ENCODE measurements at places on chromosomes 16 and 17.

DNA sequence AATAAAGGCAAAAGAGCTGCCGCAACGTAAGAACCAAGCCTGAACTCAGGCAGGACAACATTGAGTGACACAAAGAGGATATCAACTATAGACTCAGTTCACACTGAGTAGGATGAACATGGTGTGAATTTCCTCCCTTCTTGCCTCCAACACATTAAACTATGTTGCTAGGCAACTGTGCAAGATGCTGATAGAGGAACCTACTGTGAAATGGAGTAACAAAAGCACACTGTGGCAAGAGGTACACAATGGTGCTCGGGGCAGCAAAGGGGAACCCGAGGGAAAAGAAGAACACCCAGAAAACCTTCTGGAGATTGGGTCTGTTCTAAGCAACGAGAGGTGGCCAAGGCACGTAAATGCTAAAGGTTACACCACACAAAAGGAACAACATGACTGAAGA lies 34.1 kb downstream of the GRB2 start:
- no peak for DNase-seq

GRCh38 chr16:49127103-49127502 lies 154.5 kb downstream of the CBLN1 start:
- DNase-seq: no peak

- no peak for DNase-seq
Observed at GRCh38 chr16:50323335-50324011, 45.3 kb downstream of the BRD7 start.

- DNase-seq: no peak
Observed at GRCh38 chr17:69819316-69820087, 255.5 kb upstream of the KCNJ16 start.

DNA sequence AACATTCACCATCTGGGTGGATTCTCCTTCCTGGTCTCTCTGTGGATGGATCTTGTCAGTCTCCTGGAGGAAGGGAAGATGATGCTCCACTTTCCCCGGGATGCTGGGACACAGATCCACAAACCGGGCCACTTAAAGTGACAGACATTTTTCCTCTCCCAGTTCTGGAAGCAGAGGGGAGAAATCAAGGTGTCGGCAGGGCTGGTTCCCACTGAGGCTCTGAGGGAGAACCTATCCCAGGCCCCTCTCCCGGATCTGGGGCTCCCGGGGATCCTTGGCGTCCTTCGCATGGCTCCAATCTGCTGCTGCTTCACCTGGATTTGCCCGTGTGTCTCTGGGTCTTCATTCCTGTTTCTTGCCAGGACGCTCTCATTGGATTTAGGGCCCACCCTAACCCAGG lies 263.1 kb upstream of the TNRC6C start:
- DNase-seq: no peak

DNA sequence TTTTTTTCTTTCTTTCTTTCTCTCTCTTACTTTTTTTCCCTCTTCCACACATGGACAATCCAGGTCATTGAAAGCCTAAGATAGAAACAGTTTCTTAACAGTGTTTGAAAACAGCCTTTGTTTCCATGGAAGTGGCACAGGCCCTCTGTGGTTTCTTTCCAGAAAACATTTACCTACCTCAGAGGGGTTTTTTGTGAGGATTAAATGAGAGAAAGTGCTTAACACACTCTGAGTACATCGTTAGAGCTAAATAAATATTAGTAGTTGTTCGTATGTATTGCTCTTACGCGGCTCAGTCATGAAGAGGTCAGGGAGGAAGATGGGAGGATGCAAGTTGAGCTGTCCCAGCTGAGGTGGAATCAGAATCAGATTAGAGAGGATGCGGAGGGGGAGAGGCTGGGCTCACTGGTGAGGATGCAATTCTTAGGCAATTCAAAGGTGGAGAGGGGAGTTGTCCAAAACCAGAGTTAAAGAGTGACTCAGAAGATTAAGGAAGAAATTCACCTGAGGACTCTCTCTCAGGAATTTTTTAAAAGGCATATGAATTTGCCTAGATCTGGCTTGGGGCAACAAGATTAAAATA lies 345.4 kb downstream of the PMP22 start:
- DNase-seq: no peak

GRCh38 chr17:68622423-68622822 lies 21.3 kb upstream of the FAM20A start:
- DNase-seq: no peak

DNA sequence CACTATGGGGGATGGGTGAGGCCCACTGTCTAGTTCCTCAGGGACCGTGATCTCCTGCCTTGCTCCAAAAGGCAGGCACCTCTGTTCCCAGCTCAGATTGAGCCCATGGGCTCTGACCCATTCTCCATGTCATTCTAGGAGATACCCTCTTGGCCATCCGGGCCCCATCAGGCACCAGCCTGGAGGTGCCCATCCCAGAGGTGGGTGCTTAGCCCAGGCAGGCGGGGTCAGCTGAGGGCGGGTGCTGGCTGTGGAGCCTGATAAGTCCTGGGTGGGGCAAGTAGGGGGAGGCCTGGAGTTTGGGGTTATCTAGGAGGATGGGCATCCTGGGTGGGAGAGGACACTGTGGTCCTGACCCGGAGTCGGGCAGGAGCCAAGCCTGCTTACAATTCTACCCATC lies 2.3 kb downstream of the E2F4 start:
- DNase-seq: no peak

DNA sequence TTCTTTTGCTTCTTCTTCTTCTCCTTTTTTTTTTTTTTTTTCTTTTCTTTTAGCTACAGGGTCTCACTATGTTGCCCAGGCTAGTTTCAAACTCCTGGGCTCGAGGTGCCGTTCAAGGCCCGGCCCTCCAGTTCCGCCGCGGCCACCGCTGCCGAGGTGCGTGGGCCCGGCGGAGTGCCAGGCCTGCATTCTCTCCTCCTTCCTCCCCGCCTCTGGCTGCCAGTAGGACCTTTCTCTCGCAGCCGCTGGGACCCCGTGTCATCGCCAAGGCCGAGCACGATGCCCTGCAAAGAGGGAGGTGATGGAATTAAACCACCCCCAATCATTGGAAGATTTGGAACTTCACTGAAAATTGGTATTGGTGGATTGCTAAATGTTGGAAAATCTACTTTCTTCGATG lies 195.8 kb downstream of the CDRT15L2 start:
- no peak for DNase-seq

DNA sequence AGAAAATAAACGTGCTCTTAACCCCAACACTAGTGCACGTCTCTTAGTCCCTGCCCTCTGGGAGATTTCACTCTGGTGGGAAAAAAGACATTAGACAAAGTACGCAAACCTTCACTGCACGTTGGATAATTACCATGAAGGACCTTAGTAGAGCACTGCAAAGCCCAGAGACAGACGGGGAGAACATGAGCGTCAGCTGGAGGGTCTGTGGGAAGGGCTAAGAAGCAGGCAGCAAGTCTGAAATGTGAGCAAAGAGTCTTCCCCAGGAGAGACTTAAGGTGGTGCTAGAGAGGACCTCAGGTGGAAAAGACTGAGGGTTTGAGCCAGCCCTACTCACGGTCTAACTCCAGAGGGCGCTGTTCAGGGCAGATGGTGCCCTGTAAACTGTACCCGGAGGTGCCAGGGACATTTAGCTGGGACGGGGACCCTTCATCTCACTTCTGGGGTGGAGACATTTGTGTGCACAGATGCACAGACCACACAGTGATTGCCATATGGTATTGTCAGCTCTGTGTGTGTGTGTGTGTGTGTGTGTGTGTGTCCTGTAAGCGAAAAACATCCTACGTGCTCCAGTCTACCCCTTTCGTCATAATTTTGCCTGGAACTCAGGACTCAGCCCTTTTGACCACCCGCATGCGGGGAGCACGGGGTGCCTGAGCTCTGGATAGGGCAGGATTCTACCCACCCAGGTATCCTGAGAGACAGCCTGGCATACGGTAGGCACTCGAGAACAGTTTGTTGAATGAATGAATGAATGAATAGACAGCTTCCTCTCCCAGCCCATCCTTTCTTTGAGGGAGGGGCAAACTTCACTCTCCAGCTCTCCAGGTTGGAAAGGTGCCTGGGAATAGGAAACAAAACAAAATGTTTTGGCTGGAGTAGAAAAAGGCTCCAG lies 10.1 kb upstream of the STAC2 start:
- peak; percentile 59 for DNase-seq

DNA sequence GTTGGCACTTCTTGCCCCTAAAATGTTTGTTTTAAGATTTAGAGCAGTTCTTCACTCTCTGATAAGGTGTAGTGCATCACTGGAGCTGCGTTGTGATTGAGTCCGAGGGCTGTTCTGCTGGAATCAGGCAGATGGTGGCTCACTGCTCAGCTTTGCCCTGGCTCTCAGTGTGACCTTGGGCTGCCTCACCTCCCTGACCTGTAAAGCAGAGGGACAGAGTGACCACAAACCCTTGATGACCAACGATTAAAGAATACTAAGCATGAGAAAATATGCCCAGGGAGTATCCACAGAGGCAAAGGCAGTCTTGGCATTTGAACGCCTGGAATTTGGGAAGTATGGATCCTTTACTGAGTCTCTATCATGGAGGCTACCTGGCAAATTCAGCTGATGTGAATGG lies 18.1 kb downstream of the CMIP start:
- no peak for DNase-seq

DNA sequence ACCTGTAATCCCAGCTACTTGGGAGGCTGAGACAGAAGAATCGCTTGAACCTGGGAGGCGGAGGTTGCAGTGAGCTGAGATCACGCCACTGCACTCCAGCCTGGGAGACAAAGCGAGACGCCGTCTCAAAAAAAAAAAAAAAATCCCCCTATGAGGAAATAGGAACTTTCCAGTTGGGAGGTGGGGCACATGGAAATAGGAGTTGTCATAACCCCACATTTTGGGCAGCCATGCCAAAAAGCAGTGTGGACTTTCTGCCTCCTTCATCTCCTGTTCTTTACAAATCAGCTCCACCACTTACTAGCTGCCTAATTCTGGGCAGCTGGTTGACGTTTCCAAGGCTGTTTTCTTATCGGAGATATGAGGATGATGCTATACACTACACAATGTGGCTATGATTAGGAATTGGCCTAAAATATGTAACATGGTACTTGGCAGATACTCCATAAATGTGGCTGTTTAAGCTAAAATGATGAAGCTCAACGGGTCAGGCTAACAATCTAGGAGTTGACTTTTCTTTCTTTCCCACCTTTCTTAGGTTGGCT lies 21.5 kb upstream of the CCL5 start:
- DNase-seq: no peak

- DNase-seq: no peak
Observed at GRCh38 chr16:19817122-19817521, 67.5 kb downstream of the GPRC5B start.

- DNase-seq: no peak
Observed at GRCh38 chr16:1519831-1520230, 13.6 kb upstream of the TMEM204 start.

- no peak for DNase-seq
Observed at GRCh38 chr17:80502578-80502877, 26.1 kb upstream of the NPTX1 start.

GRCh38 chr17:61581611-61582349 lies 9.2 kb downstream of the NACA2 start:
- no peak for DNase-seq

GRCh38 chr16:50213939-50214519 lies 52.3 kb upstream of the ADCY7 start:
- DNase-seq: peak; percentile 71

- DNase-seq: peak; percentile 23
Observed at GRCh38 chr16:82368041-82368440, 198.0 kb upstream of the MPHOSPH6 start.
